ENCODE measurements at places on chromosomes 12 and 14. TPM values are rescaled to one million over a fixed set of nuclear protein-coding genes. Genes with fewer than 3 reads are reported as not detected.

Gene IL31
- not detected for total RNA-seq

DNA sequence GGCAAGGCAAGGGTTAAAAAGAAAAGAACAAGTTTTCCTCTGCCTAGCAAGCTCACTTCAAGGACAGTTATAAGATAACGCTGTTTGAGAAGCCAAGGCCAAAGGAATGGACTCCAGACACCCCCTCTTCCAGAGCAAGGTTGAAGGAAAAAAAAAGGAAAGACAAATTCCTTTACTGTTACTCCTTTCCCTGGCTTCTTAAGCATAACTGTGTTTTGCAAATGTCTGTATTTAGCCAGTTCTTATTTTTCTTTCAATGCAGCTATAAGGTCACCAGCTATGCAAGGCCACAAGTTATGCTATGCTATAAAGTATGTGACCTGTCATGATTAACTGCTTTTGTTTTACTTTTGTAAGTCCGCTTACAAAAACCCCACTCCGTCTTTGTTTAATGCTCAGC lies 26.6 kb downstream of the ZNF410 start:
- DNase-seq: no peak

GRCh38 chr12:80829767-80830166 lies 108.0 kb downstream of the LIN7A start:
- no peak for DNase-seq

- no peak for DNase-seq
These were observed 47.2 kb downstream of the SMUG1 start for GRCh38 chr12:54141431-54142113.

- DNase-seq: no peak
These were observed 193.1 kb upstream of the FSCB start for GRCh38 chr14:44700184-44700583.

Gene SIX4
- 0.51 TPM for total RNA-seq

Gene WIF1
- total RNA-seq: not detected

DNA sequence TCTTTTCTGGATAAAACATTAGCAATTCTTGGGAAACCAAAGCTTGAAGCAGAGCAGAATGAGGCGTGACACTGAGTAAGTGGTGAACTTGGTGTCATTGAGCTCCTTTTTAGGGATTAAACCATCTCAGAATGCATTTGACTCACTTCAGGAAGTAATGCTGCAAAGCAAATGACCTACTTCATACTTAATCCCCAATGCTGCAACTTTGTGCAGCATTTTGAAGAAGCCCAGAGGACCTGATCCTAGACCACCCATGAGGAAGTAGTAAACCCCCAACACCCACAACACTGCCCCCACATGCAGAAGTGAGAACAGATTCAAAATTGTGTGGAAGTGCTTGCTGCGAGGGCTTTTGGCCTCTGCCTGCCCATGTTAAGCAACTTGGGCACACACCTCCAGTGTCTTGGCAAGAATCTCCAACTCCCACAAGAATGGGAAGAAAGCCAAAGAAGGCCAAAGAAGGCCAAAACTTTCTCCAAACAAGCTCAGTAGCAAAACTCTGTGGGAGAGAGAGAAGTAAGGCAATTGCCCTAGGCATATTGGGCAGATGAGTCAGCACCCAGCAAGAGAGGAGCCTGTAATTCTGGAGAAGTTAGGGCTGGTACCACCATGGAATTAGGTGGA lies 69.2 kb upstream of the ETV6 start:
- DNase-seq: peak; percentile 7

DNA sequence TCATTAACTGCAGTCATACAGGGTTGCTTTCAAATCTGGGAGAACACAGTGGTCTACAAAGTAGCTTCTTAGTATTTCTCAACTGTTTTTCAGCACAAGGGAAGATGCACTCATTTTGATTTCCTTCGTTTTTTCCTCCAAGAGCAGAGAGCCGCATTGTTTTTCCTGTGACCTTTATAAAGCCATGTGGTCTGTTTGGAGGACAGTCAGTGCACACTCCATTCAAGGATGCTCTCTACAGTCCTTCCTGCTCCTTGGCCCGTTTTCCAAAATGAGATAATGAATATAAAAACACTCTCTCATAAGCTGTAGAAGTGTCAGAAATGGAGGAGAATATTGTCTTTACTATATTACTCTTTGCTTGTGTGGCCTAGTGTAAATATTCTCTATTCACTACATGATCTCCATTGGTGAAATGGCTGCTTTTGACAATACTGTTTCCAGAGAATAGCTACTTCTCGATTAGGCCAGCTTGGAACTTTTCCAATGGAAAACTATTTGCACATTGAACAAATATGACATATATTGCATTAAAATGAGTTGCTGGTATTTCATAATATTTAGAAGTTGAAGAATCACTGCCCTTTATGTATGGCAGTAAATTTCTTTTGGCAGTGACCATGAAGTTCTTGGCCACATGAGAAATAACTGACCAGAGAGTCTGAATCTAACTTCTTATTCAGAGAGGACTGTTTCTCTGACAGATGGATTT lies 393.1 kb upstream of the RGS6 start:
- peak; percentile 35 for DNase-seq

GRCh38 chr14:45558183-45558582 lies 305.2 kb upstream of the MIS18BP1 start:
- DNase-seq: no peak

GRCh38 chr12:114140576-114140975 lies 174.5 kb upstream of the RBM19 start:
- DNase-seq: no peak

Gene OVCH1
- total RNA-seq: not detected

Gene CNTN1
- total RNA-seq: 0.17 TPM

DNA sequence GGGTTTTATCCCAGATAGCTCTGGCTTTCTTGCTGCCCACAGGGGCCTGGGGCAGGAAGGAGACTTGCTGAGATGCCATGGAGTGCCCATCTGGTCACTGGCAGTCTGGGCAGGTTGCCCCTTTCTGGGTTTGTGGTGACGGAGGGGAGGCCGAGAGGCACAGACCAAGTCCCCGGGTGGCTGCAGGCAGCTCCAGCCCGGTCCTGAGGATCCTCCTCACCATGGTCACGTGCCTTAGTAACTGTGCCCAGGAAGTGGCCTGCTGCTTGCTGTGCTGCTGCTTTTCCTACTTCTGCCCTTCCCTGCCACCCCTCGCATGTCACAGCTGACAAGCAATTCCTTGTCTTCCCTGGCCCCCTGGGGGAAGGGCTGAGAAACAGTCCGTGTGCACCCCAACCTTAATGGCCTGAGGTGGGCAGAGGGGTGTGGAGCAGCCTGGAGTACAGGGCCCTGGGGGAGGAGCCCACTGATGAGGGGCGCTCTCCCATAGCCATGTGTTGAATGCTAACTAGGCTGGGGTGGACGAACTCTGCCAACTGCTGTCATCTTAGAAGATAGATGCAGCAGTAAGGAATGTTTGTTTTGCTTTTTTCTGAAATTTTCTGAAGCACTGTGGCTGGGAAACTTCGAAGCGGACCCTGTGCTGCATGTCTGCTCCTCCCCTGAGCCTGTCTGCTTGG lies 54.9 kb upstream of the SRSF5 start:
- no peak for DNase-seq

Gene TESPA1
- total RNA-seq: not detected

DNA sequence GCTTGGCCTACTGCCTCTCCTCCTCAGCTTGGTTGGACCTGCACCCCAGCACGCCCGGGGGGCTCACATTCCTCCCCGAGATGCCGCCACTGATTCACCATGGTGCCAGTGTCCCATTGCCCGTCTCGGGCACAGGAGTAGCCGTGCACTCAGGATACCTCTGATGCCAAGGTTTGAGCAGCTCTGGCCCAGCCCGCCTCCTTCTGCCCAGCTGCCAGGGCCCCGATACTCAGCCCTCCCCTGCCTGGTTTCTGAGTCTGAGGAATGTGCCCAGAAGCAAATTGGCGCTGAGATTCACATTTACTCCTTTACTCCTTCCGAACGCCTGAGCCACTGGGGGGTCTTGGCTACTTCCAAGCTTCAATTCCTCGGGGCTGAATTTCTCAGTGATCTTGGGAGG lies 63.5 kb downstream of the NINJ2 start:
- DNase-seq: no peak

Gene WASHC4
- total RNA-seq: 161 TPM

DNA sequence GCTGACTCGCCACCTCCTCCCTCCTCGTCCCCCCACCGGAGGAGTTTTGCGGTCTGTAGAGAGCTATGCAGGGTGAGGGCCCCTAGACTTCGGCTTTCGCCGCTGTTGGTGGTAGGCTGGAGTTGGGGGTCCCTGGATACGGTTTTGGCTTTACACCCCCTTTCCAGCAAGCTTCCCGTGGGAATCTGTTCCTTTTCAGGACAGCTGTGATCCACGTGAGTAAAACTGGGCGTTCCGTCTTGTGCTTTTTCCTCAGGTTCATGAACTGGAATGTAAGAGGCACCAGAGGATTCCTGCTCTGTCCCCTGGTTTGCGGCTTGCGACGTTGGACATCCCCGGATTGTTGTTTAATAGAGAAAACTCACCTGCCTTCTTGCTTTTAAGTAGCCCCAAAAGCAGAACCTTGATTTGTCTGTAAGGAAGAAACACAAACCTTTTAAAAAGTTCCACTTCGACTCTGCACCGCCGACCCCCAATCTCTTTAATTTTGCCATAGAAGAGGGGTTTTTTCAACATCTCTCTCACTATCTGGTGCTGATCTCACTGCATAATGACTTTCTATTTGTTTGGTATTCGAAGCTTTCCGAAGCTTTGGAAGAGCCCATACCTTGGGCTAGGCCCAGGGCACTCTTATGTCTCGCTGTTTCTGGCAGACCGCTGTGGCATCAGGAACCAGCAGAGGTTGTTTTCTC lies 490 bp downstream of the PRORP start:
- DNase-seq: peak; percentile 63

Data from dermis blood vessel endothelial cell (primary cell).